ENCODE measurements at places on chromosomes 2 and 18.

- no peak for DNase-seq
These were observed 36.5 kb upstream of the SLC39A10 start for GRCh38 chr2:195620501-195620900.

GRCh38 chr2:181411105-181411849 is 45.9 kb upstream of the ITGA4 start:
- DNase-seq, result peak; percentile 81

DNA sequence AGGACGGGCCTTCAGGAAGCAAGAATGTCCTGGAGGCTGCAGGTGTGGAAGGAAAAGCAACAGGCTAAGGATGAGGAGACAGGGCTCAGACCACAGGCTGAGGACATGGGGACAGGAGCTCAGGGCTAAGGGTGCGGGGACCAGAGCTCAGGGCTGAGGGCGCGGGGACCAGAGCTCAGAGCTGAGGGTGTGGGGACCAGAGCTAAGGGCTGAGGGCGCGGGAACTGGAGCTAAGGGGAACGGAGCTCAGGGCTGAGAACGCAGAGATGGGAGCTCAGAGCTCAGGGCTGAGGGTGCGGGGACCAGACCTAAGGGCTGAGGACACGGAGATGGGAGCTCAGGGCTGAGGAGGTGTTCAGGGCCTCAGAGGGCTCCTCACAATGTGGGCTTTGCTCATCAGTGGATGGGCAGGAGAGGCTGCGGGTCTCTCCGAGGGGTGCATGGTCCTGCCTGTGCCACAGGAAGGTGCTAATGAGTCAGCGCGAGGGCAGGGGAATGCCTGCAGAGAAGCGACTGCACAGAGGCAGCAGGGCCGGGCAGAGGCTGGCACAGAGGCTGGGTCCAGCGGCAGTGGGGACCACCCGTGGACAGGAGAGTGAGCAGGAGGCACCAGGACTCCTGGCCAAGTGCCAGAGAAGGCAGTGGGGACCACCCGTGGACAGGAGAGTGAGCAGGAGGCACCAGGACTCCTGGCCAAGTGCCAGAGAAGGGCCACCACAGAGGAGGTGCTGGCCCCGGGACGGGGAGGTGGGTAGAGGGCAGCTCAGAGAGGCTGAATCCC is 271.7 kb downstream of the TWIST2 start:
- no peak for DNase-seq

GRCh38 chr2:188085421-188085820 is 206.3 kb upstream of the GULP1 start:
- DNase-seq, result no peak

DNA sequence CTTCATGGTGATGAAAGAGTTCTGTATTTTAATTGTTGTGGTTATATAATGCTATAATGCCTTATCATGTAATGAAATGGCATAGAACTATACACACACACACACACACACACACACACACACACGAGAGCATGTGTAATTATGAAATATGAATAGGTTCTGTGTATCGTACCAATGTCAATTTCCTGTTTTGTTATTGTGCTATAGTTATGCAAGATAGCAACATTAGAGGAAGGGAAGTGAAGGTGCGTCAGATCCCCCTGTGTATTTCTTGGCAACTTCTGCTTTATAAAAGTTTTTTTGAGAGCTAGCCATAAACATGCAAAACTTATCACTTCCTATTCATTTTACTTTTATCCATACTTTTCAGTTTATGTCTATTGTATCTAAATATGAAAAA is 60.7 kb upstream of the ARHGAP15 start:
- DNase-seq, result peak; percentile 21

- DNase-seq, result no peak
These were observed 112.7 kb upstream of the SMAD2 start for GRCh38 chr18:48043166-48043565.

DNA sequence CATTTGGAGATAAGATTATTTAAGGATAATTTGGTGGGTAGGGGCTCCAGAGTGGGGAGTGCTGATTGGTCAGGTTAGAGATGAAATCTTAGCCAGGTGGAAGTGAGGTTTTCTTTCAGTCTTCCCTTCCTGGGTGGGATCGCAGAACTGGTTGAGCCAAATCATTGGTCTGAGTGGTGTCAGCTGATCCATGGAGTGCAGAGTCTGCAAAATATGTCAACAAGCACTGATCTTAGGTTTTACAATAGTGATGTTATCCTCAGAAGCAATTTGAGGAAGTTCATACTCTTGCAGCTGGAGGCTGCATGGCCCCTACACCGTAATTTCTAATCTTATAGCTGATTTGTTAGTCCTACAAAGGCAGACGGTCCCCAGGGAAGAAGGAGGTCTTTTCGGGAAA is 1483.4 kb upstream of the ZEB2 start:
- DNase-seq, result no peak

- DNase-seq, result no peak
These were observed 957.0 kb downstream of the CPS1 start for GRCh38 chr2:211513446-211513845.

- DNase-seq, result no peak
These were observed 3.0 kb upstream of the IL1A start for GRCh38 chr2:112787294-112787693.

DNA sequence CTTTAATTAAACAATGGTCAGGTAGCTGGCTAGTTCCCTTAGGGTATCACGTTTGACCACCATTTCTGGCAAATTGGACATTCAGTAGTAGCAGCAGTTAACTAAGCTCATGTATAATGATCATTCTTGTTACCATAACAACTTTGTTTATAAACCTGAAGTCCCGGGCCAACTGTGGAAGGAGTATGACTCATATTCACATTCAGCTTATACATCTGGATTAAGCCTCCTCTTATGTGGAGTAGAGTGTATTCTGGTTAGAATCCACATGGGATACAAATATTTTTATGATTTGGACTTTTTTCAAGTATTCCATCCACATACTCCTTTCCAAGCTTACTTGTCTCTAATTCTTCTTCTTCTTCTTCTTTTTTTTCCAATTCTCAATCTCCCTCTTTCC is 70.3 kb upstream of the ZSWIM2 start:
- no peak for DNase-seq

- no peak for DNase-seq
These were observed 188.0 kb upstream of the SPHKAP start for GRCh38 chr2:228369400-228370031.

- DNase-seq, result no peak
These were observed 3.1 kb downstream of the DSC3 start for GRCh38 chr18:31039426-31039825.

DNA sequence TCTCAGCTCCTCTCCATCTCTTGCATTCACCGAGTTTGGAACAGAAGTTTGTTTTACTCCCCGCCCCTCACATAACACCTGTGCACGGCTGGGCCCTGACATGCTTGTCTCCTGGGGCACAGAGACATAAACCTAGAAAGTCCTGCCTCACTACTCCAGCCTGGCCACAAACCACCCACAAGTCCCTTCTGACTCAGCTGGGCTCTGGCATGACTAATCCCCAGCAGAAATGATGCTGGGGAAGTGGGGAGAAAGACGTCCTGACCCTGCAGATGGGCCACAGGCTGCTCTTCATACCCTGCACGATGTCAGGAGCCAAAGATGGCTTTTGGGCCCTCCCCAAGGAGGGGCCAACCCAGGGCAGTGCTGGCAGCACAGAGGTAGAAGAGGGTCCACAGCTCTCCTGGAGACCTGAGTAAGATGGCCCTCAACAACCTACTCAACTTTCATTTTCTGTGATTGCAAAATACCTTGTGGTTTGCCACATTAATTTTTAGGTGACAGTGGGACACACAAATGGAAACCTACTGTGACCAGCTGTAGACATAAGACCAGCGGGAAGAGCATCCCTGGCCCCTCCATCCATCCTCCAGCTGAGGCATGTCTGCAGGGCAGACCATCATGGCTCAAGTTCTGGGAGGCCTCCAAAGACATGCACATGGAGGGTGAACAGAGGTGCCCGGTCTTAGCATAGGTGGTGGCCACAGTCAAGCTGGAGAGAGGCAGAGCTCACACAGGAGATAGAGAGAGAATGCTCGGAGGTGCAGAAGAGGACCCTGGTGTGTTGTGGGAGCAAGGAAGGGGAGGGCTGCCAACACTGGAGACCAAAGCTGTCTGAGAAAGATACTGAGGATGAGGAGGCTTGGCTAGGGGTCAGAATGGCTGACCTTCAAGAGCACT is 40.0 kb downstream of the DNMT3A start:
- peak; percentile 60 for DNase-seq

DNA sequence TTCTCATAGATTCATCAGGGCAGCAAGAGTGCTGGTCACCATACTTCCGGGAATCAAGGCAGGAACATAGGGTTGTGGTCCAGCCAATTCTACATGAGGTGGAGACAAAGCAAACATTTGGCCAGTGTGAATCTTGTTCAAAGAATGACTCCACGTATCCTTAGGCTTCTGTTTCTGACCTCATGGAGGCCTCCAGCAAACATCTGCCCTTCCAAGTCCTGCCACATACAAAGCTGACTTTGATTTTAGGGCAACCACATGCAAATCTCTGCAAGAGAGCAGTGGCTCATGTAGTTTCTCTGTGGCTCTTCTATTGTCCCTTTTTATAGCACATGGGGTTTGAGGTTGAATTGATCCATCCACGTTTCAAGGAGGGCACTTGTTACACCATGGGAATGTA is 132.1 kb upstream of the MMADHC start:
- no peak for DNase-seq

DNA sequence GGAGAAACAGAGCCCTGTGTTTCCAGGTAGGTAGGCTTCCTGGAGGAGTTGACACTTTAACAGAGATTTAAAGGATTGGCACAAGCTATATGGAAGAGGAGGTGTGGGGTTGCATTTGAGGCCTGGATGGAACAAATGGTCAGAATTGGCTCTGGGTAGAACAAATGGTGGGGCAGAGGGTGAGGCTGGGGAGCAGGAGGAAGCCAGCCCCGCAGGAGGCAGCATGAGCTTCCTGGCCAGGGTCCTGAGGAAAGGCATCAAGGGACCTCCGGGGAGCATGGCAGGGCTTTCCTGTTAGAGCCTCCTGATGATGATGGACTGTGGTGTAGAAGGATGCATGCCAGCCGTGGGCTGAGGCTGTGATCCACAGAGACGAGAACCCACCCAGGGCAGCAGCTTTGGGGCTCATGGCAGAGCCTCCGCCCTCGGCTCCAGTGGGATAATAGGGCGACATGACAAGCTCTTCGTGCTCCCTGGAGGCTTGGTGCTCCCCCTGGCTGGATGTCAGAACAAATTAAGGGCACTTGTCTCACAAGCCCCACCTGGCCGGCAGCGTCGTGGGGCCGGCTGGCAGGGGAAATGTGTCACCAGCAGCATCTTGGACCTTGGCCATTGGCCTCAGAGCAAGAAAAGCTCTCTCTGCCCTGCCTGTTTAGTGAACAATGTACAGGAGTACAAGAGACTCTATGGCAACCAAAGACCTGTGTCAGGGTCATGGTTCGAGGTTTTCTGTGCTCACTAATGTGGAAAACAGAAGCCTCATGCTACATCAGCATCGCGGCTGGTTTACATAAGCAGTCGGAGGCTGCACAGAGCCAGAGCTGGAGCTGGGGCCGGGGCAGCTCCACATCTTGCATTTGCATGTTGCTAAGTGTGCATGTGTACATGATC is 153.5 kb downstream of the MYCN start:
- DNase-seq, result no peak

Measured in CD4-positive, alpha-beta T cell treated with Interferon gamma for 1 hour (primary cell).